ENCODE measurements at places on chromosomes 2 and 18.

DNA sequence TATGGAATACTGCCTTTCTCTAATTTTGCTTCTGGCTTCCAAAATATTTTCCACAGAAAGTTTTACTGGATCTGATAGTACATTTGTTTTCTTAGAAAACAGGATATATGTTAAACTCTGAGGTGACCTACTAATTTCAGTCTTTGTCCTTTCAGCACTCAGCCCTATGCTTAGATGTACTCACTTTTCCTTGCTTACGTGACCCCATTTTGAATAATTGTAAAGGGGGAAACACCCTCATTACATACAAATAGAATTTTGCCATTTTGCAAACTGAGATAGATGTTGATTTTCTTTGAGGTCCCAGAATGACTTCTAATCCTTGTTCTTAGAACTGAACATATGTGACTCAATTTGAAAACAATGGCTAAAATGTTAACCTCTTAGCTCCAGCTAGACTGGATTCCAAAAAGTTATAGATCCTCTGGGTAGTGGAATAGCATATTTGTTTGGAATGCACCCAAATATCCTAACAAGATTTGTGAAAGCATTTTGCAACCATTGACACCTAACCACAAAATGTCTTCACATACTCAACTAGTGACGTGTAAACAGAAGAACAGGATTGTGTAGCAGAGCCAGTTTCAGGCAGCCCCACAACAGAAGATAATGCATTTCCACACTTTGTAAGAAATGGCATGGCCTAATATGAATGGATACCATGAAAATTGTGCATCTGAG, 44.8 kb upstream of the EHBP1 start:
- peak; percentile 94 for DNase-seq

GRCh38 chr2:164657129-164657528, 35.8 kb upstream of the GRB14 start:
- peak; percentile 77 for DNase-seq

DNA sequence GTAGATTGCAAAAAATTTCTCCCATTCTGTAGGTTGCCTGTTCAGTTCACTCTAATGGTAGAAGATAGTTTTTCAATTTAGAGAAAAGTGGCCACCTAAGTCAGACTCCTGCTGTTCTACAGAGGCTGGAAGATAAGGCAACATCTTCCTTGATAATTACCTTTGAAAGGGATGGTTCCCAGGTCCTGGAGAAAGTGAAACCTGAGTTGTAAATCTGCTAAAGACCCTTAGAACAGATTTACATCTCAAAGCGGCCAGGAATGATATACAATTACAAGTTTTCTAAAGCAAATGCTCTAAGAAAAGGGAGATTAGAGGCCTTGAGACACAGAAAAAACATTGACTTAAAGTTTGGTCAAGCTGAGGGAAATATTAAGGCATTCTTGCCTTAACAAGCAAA, 1350.2 kb upstream of the FAM98A start:
- no peak for DNase-seq

GRCh38 chr2:103138123-103138901, 376.5 kb downstream of the TMEM182 start:
- no peak for DNase-seq

GRCh38 chr2:173239644-173240043, 115.0 kb upstream of the CDCA7 start:
- no peak for DNase-seq

DNA sequence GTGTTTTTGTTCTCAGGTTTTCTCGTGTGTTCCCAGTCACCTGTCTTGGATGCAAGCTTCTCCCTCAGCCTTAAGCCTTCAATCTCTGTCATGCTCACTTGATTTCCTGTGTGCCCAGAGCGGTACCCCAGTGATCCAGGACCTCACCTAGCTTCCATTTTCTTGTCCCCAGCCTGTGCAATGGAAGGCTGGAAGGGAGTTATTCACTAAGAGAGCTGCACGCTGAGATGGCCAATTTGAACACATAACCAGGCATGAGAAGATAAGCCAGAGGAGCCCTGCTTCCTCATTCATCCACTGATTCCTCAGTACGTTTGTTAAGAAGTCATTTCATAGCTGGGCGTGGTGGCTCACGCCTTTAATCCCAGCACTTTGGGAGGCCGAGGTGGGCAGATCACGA, 130.8 kb upstream of the SERPINE2 start:
- no peak for DNase-seq

DNA sequence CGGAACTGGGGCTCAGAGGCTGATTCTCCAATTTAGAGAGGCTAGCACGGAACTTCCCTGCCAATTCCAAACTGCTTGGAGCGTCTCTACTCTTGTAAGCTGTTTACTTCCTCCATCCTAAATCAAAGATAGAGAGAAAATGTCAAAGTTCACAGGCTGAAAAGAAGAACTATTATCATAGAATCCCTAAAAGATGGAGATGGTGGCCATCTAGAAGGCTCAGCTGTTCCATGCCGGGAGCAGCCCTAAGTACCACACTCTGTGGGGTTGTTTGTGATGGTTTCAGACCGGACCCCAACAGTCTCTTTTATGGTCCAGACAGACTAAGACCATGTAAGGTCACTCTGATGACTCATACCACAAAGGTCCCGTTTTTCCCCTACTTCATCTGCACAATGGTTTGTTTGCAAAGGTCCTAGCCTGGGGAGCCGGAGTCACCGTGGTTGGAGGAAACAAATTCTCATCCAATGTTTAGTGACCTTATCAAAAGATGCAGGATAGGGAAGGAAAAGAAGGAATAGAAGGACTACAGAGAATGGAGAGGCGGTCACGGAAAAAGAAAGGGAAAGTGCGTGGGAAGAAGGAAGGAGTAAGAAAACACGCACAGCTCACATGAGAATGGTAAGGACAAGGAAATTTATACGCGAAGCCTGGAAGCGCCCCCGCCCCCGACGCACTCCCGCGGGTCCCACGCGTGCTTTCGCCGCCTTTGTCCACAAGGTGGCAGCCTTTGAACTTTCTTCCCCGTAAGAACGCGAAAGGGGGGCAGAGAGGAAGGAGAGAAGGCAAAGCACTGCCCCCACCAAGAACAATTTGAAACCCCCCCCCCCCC, 453 bp upstream of the ANTXR1 start:
- DNase-seq, result no peak
